ENCODE measurements at places on chromosomes 3 and 15.

GRCh38 chr15:44489464-44489863 lies 47.5 kb upstream of the EIF3J start:
- DNase-seq: no peak

GRCh38 chr15:38186507-38186906 lies 66.1 kb upstream of the SPRED1 start:
- DNase-seq: no peak

- no peak for DNase-seq
Observed at GRCh38 chr3:79672075-79672474, 95.7 kb downstream of the ROBO1 start.

- peak; percentile 24 for DNase-seq
Observed at GRCh38 chr3:52056521-52056967, at the start of gene DUSP7. Gene DUSP7 (minus strand): TSS chr3:52056571. CDS start chr3:52056366, 205 bp downstream.

GRCh38 chr15:33114374-33114717 lies 80.2 kb downstream of the FMN1 start:
- DNase-seq: no peak

DNA sequence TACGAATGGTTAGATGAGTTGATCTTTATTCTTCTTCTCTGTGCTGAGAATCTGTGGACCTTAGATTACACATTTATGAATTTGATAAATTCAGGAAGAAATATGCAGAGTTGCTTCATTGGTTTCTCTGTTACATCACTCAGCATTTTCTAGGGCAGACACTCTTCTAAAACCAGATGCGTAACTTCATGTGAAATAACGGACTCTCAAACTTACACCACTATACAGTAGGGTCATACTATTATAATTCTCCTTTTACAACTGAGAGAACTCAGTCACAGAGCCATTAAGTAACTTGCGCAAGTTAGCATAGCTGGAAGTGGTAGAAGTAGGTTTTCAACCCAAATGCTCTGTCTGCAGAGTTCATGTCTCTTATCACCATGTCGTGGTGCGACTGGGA lies 5.7 kb downstream of the TMEM207 start:
- DNase-seq: no peak

DNA sequence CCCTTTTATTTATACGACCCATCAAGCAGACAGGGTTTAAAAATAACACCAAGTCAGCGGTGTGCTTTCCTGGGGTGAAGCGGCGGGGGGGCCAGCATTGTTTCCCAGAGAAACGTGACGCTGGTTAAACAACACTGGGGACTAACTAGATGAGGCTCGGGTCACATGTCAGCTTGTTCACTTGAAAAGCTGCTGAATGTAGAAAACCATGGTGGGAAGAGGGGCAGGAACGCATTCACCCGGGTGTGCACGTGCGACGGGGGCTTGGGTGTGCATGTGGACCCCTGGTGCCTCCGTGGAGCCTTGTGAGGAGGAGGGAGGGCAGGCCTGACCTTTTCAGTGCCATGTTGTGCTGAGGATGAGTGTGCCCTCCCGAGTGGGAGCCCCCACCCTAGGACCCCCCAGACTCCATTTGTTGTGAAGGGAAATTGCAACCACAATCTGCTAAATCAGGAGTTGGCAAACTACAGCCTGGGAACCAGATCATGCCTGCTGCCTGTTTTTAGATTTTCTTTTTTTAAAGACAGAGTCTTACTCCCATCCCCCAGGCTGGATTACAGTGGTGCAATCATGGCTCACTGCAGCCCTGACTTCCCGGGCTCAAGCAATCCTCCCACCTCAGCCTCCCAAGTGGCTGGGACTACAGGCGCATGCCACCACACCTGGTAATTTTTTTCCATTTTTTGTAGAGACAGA lies 70.4 kb upstream of the CMTM7 start:
- no peak for DNase-seq

GRCh38 chr3:132134611-132135010 lies 99.8 kb upstream of the CPNE4 start:
- no peak for DNase-seq

DNA sequence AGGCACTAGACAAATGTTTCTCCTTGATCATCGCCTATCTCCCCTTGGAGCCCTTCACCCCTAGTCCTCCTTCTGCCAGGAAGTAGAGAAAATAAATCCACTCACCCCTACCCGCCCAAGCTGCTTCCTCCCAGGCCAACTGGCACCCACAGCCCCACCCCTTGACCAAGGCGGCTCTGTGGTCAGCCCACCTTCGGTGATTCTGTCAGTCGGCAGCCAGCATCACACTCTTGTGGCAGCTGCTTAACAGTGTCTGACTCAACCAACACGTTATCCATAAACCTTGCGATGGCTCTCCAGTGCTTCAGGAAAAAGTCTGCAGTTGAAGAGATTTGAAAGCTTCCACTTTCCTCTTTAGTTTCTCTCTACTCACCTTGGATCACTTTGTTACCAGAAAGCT lies 7.6 kb downstream of the SHF start:
- no peak for DNase-seq

DNA sequence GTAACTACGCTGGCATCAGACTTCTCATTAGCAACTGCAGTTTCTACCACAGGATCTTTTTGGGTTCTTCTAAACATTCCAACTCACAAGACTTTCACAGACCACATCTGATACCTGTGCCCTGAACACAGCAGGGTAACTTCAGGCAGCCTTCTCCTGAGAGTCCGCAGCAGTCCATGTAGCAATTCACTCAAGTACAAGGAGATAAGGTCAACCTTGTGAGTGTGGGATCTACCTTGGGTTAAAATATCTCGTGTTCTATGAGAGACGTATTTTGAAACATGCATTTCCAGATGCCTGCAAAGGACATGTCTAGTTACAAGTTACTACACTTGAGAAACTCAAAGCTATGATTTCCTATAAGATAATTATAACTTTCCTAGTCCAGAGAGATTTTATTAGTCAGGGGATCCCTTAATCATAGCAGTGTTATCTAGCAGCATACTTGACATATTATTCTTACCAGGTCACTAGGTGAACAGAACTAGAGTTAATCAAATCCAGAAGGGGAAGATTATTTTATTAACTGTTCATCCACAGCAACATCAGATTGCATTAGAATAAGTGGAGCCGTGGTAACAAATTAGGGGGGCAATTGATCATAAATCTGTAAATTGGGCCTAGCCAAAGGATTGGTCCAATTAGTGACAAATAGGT lies 66.4 kb downstream of the ASTE1 start:
- no peak for DNase-seq

GRCh38 chr3:56468184-56469106 lies at the start of gene ERC2:
Gene ERC2 (minus strand): TSS chr3:56468467.
- no peak for DNase-seq

- no peak for DNase-seq
Observed at GRCh38 chr15:26974120-26974780, 3.3 kb downstream of the GABRG3 start.

GRCh38 chr3:15380980-15381890 lies 46.1 kb downstream of the METTL6 start:
- DNase-seq: no peak

DNA sequence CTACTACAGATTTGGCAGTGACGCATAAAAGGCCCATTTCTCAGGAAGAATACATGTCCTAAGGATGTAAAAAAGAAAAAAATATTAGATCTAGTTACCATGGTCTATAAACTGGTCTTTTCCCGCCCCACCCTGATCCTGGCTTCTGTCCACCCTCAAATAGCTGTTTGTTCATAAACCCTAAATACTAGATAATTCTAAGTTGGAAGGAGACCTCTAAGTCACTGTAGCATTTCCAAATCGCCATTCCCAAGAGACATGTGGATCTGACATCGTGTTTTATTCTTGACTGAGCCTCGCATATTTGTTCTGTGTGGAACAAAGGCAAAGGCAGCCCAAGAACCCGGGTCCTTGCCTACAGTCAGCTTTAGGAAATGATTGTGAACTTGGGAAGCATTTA lies 49.0 kb downstream of the LMCD1 start:
- DNase-seq: no peak

- no peak for DNase-seq
Observed at GRCh38 chr3:45506084-45506483, 88.5 kb upstream of the LIMD1 start.

GRCh38 chr15:31162721-31163510 lies 61.4 kb upstream of the TRPM1 start:
- no peak for DNase-seq

- DNase-seq: peak; percentile 32
Observed at GRCh38 chr3:152183473-152183872, 85.3 kb upstream of the MBNL1 start.

- DNase-seq: no peak
Observed at GRCh38 chr3:14473411-14473891, 66.7 kb downstream of the GRIP2 start.

DNA sequence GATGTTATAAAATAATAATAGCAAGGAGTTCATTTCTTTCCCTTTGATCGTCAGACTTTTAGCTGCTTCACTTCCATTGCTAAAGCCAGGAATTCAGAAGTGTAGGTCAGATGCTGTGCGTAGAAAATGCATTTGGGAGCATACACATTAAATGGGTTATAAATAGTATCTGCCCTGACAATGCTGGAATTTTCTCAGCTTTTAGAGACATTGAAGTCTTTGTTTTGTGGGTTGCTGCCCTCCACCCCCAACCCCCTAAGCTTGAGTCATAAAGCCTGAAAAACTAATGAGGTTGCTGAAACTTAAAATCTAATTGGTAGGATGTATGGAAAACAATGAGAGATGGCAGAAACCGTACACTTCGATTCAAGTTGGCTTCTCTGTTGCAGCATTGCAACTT lies 81.9 kb downstream of the MITF start:
- DNase-seq: no peak

- DNase-seq: no peak
Observed at GRCh38 chr3:70829092-70829491, 516.7 kb upstream of the MDFIC2 start.

- no peak for DNase-seq
Observed at GRCh38 chr3:174495928-174496327, 363.2 kb upstream of the NAALADL2 start.

DNA sequence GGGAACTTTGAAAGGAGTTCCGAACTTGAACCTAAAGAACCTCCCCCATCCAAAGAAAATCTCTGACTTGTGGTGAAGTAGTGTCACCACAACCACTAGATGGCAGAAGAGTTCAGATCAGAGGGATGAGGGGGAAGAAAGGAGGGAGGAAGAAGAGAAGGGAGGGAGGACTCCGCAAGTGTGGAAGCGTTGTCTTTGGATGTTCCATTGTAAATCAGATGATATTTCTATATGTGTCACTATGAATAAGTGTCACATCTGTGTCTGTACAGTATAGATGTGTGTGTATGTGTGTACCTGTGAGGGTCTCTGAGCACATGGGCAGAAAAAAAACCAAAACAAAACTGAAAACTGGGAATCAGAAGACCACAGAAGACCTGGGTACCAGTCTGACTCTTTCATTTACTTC lies 16.9 kb downstream of the SLC24A1 start:
- no peak for DNase-seq

DNA sequence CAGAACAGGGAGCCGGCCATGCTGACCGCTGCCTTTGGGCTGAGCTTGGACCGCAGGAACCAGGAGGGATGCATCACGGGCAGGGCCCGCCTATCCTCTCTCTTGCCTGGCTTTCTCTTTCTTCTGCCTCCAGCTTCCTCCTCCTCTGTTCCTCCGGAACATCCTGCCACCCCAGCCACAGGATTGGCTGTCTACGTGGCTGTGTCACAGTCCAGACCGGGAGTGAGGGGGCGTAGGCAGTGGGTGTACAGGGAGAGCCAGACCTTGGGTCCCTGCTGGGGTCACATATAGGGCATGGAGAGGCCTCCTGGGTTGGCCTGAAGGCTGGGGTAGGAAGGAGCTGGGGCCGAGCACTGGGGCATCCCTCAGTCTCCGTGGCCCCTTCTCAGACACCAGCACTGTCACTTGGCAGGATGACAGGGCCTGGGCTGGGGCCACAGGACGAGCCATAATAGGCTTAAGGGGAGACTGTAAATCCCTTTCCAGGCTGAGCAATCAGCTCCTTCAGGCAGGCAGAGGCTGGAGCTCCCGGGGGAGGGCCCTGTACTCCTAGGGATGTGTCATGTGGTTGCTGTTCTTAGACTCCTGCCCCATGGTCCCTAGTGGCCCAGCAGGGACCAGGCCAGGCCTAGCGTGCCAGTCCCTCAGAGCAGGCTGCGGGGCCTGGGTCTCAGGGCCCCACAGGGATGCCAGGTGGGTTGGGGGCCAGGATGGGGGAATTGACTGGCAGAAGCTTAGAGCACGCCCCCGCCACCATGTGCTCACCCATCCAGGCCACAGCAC lies 25.4 kb downstream of the LINGO1 start:
- DNase-seq: no peak

DNA sequence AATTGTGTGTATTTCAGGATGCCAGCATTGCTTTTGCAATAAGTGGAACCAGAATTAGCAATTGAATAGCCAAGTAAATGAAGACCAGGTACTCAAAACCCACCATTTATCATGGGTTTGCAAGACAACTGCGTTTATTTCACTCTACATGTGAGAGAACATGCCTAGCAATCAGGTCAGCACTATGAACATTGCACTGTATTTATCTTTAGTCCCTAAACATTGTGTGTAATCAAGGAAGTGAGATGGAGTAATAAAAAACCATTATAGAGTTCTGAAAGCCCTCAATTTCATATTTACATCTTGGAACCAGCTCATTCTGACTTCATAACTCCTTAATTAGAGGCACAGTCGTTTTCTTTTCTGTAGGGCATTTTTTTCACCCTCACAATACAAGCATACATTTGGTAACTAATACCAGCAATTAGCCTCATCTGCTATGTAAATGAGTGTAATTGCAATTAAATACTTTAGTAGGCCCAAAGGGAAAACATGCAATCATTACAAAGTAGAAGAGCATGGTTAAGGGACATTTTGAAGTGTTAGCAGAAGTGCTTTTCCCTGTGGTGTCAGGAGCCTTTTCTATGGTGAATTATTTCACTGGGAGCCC lies 153.1 kb upstream of the DPH6 start:
- DNase-seq: no peak

DNA sequence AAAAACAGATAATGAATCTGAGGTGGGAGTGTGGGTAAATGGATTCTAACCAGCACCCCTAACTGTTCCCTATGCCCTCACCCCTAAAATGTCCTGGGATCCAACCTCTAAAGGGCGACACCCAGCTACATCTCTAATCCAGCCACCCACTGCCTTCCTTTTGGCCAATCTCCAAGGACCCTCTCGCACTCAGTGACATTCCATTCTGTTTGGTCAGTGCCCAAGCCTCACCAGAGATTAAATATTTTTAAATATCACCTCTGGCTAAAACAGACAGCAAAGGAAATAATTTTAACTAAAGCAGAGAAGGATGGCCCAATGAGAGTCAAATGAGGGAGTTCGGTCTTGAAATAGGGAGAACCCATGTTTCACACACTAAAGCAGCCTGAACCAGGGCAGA lies 19.9 kb upstream of the SCN10A start:
- no peak for DNase-seq

- DNase-seq: no peak
Observed at GRCh38 chr3:135249186-135249585, 454.1 kb downstream of the EPHB1 start.

DNA sequence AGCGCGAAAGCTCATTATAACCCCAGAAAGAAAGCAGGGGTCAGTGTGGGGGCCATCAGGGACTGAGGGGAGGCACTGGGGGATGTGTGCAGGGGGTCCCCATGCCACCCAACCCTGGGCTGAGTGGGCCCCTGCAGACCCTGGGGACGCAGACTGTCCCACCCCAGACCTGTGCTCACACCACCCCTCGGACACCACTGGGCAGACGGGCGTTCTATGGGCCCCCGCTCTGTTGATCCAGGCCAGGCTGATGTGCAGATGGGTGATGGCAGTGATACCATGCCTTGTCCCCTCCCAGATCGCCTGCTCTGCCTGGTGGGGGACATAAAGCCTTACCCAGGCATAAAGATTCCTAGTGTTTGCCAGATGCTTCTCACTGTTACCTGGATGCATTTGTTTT lies 259.7 kb upstream of the TLE3 start:
- no peak for DNase-seq

Data from stimulated activated CD8-positive, alpha-beta memory T cell treated with anti-CD3 and anti-CD28 coated beads, Interleukin-15, amount 100 ng/mL, for 1 hour (primary cell).